Stimulated activated CD8-positive, alpha-beta memory T cell treated with anti-CD3 and anti-CD28 coated beads, Interleukin-2, amount 100 ng/mL, for 1 hour (primary cell): ENCODE measurements at places on chromosomes 2 and 18.

GRCh38 chr2:111042772-111043771 lies 77.6 kb upstream of the BCL2L11 start:
- DNase-seq: no peak

GRCh38 chr2:241842067-241842415 lies 16.7 kb downstream of the PDCD1 start:
- DNase-seq: no peak

- DNase-seq: no peak
Observed at GRCh38 chr2:135219226-135219625, 167.1 kb downstream of the RAB3GAP1 start.

DNA sequence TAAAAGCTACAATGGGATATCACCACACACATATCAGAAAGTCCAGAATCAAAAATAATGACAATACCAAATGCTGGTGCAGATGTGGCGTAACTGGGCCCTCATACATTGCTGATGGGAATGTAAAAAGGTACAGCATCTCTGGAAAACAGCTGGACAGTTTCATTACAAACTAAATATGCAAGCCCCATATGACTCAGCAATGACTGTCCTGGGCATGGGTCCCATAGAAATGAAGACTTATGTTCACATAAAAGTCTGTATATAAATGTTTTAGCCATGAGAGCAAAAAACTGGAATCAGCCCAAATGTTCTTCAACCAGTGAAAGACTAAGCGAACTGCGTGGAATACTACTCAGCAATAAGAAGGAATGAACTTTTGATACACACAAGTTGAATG lies 56.7 kb downstream of the ALPK2 start:
- no peak for DNase-seq

GRCh38 chr2:105376789-105377240 lies 22.0 kb downstream of the FHL2 start:
- DNase-seq: no peak

GRCh38 chr2:196971574-196972279 lies 45.2 kb upstream of the PGAP1 start:
- DNase-seq: no peak

GRCh38 chr2:57450170-57450569 lies 596.4 kb upstream of the VRK2 start:
- DNase-seq: no peak

DNA sequence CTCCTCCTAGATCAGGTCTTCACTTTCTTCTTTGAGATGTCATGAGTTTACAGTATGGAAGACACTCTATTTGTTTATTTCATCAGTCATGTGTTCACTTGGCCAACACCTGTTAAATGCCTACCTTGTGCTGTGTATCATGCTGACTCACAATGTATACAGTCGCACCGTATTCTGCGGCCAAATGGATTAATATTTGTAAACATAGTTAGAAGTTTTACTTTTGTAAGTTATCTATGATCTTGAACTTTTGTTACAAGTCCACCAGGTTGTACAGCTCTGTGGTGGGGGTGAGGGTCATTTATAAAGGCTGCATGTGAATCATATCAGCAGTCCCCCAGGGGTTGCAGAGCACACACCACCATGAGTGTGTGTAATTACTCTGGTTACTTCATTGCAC lies 408.7 kb upstream of the NRP2 start:
- no peak for DNase-seq

- no peak for DNase-seq
Observed at GRCh38 chr2:206443735-206444527, 599 bp downstream of the ADAM23 start.
